ENCODE measurements at places on chromosomes 6 and 20.

DNA sequence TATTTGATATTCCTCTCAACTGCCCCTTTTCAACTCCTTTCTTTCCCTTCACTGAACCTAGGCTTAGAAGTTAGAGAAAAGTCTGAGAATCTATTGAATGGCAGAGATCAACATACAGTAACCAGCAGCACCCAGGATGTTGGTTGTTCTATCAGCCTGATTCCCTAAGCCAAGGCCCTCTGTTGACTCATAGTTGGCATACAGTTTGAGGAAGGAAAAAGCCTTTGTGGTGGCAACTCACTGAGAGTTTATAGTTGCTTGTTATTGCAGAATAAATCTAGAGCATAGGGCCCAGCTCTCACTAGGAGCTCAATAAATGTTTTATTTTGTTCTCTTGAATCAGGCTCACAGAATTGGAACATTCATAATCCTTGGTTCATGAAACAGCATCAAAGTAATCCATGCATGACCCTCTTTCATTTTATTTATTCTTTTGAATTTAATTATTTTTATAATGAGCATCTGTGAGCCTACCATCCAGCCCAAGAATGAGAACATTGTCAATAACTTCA is 119.1 kb upstream of the ADGRF1 start:
- DNase-seq: no peak

DNA sequence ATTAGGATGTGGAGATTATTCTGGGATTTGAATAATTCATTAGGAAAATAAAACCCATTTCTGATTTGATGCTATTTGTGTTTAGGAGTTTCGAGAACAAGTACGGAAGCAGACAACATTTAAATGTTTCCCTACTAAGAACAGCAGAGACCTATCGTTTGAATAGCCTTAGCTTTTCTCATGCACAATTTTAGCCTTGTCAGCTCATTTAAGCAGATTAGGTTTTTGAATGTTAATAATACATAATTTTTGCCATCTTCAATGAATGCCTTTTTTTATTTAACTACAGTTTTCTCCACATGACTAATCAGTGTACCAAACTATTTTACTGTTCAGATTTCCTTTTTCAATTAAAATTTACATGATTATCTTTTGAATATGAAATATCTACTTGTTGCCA is 592.0 kb downstream of the BCKDHB start:
- DNase-seq: no peak

DNA sequence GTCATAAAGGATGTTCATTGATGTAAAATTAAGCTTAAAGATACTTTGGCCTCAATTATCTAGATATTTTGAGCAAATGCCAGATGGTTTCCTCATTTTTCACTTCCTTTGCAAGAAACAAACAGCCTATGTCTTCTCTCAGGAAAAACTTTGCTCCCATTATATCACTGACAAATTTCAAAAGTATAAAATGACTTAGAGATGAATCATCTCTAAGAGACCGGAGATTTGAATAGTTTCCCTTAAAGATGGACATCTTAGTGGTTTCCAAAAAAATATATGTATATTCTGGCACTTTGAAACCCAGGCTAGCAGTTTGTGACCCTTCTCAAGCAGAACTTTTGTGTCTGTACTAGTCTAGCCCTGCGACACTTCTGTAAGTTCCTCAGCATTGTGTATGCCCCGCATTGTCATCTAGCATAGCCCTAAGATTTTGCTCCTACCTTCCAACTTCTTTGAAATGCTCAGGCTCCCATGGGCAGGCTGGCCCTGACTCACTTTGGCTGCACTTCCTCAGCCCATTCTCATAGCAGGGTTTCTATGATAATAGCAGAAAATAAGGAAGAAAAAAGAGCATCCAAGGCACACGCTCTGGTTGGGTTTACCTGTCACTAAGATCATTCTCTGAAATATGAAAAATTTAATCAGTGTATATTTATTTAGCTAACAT is 25.7 kb upstream of the POU3F2 start:
- no peak for DNase-seq

DNA sequence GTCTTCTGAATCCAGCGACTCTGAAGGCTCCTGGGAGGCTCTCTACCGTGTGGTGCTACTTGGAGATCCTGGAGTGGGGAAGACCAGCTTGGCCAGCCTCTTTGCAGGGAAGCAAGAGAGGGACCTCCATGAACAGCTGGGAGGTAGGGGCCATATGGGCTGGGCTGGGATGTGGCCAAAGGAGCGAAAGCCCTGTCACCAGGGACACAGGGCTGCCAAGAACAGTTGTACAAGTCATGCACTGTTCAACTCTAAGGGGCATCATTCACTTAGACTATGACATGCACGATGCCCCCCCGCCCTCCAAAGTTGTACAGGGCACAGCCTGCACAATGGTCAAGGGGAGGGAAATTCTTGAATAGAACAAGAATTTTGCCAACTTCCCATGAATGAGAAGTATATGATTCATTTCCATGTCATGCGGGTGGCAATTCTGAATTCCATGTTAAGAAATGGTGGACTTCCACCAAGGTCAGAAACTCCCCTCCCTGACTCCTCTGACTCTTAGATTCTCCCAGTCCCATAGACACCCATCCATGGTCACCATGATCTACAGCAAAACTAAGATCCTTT is 1.6 kb downstream of the REM1 start:
- DNase-seq: no peak

Measured in stimulated activated CD8-positive, alpha-beta memory T cell treated with anti-CD3 and anti-CD28 coated beads, Interleukin-15, amount 100 ng/mL, for 24 hours (primary cell).